ENCODE measurements at places on chromosomes 7 and 10.

DNA sequence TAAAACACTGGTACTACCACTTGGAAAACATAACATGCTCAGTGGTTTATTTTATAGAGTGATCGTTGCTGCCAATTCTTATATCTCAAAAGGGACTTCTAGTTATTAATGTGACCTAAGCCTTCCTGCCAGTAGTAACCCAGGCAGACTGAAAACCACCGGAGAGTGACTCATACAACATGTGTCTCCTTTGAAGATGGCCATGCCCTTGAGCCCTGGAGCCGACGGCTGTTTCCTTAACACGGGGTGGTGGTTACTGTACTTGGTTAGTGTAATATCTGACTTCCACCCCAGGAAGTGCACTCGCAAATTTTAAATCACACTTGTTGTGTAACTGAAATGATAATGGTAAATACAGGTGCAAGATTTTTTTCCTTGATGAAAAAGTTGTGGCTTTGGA, 30.5 kb downstream of the JAKMIP3 start:
- DNase-seq: no peak

DNA sequence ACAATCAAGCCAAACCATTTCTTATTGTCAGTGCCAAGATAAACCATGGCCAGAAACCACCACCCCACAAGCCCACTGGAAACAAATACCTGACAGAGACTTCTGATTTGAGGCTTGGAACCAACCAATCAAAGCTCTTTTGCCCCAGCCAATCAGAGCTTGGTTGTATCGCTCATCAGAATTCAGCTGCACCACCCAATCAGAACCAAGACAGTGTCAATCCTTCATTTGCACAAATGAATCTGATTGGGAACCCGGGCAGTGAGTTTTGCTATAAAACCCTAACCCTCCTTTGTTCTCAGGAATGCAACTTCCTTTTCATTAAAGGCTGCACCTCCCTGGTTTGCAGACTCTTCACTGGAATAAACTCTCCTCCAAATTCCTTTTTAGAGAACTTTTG, 87.4 kb downstream of the ELAPOR2 start:
- no peak for DNase-seq

- no peak for DNase-seq
Measured at GRCh38 chr10:49364747-49365146, 31.1 kb downstream of the DRGX start.

DNA sequence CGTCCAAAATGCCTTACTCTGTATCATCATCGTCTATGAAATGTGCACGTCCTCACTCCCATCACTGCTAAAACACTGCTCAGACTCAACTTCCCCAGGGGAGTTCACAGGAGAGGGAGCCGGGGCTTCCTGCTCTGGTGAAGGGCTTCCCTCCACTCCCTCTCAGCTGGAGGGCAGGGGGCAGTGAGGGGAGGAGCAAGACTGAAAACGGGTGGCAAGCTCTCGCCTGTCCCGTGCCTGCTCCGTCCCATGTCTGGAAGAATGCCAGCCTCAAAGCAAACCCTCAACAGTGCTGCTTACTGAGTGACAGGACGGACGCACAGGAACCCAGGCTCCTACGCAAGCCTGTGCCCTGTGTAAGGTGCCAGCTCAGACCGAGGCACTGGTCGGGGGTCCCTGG, 25.1 kb downstream of the PRKAG2 start:
- DNase-seq: no peak

DNA sequence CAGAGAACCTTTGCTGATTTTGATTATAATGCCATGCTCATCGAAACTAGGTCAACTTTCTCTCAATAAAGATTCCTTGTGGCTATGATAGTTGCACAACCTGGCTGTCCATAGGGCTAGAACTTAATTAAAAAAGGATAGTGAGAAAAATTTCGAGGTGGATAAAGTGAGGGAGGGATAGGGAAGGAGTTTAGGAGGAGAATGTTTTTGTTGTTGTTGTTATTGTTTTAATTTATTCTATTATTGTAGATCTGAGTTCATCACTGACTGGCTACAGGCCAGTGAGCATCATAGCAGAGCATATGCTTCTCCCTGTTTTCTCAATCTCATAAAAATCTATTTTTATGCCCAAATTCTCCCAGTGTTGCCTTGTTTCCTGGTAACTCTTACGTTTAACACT, 688.7 kb upstream of the GRM3 start:
- no peak for DNase-seq

All from activated T-helper 1 cell treated with Interleukin-2 at 50 U/mL for 16 hours (primary cell).